Spinal cord (tissue), 10 donors: ENCODE measurements at places on chromosomes 1 and 21.

- no peak for DNase-seq
Observed at GRCh38 chr1:11078631-11079030, 18.8 kb upstream of the SRM start.

GRCh38 chr1:84988588-84988987 is 8.3 kb downstream of the MCOLN2 start:
- no peak for DNase-seq

GRCh38 chr1:156712626-156713025 is 7.2 kb upstream of the CRABP2 start:
- DNase-seq, result no peak

DNA sequence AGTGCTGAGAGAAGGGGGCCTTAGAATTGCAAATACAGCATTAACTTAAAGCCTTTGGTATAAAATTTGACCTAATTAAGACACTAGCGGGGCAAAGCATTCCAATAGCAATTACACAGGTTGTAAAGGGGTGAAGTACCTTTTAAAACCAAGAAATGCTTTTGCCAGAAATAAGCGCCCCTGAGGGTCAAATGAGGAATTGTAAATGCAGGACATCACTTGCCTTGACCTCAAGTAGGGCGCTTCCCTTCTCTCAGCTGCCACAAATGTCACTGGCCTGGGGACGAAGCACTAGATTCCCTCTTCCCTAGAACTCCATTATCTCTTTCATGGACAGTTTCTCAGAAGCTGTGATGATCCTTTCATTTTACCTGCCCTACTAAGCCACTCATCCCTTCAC is 48.3 kb downstream of the SEC16B start:
- DNase-seq, result no peak

- no peak for DNase-seq
Observed at GRCh38 chr1:103517380-103518047, 8.0 kb upstream of the RNPC3 start.

DNA sequence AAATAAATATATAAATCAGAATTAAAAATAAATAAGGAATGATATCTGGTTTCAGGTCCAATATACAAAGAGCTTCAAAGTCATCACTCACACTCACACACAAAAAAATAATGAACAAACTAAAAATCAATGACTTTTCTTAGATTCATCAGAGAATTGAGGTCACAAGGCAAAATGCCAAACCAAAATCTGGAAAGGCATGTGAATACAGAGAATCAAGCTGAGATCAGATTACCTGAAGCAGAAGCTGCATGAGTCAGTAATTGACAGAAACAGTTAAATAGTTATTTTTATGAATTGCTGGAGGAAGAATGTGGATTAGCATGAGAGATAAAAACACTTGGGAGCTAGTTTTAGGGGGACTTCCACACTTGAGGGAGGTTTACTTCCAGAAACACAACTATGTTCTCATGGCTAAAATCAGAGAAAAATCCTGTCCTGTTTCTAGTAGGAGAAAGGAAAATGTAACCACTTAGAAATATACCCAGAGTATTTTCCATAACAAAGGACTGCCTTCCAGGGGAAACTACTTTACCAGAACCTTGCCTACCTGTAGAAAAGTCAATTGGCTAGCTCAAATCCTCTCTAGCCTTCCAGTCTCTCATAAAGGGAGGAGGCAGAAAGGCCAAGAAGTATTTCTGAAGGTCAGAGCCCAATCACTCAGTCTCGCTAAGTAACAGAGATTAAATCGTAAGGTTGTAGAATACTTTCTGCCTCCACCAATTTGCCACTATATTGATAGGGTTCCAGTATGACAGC is 536.6 kb upstream of the NR5A2 start:
- DNase-seq, result no peak

DNA sequence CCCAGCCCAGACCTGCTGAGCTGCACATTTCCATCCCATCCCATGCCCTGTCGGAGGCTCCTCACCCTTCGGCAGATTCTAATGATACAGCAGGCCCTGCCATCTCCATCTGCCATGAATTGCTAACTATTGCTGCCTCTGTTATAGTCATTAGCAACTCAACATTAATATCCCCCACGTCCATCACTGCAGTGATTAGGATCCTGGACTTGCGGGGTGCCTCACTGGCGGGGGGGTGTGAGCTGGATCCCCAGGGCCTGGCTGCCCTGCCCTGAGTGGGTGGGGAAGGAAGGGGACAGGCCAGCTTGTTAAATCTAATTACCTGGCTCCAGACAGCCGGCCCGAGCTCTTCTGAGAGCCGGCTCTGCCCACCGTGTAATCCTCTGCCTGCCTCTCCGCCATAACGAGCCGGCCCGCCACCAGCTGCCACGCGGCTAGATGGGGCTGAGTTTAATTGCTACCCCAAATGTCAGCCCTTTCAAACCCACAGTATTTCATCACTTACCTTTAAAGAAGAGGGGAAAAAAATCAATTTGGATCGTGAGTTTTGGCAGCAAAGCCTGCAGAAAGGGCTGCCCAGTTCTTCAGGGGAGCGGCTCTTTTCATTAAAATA is 227.3 kb upstream of the CSF3R start:
- DNase-seq, result no peak

DNA sequence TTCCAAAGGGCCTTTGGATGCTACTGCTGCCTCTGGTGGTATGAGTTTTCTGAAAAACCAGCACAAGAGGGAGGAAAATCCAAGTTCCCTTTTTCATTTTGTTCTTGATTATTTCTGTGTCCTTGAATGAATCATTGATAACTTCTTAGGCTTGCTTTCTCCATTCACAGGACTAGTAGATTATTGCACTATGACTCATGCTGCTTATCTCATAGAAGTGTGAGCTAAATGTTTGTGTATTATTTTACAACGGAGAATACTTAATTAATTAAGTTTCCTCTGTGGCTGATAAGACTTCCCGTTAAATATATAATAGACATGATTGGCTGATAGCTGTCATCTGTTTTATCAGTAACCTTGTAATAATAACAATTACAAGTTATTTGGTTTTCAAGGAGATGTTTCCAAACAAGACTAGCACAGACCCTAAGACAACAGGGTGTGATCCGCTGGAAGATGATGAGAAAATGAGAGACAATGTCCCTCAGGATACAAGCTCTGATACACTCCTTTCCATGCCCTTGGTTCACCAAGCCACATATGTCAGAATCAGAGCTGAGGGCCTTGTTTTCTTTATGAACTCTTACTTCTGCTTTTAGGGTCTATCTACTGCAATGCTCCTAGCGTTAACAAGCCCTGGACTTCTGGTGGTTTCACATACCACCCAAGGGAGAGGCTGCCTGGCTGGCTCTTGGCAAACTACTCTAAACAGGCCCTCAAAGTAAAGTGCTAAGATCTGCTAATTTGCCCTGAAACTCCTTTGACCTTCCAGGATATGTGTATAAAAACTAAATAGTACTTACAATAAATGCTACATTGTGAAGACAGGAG is 1078.3 kb downstream of the TTLL7 start:
- no peak for DNase-seq

GRCh38 chr21:43211760-43212115 is 42.9 kb downstream of the CRYAA start:
- DNase-seq, result no peak

GRCh38 chr1:153520818-153521476 is 14.8 kb downstream of the S100A6 start:
- DNase-seq, result no peak

GRCh38 chr1:32709075-32709474 is 6.5 kb upstream of the SYNC start:
- no peak for DNase-seq

DNA sequence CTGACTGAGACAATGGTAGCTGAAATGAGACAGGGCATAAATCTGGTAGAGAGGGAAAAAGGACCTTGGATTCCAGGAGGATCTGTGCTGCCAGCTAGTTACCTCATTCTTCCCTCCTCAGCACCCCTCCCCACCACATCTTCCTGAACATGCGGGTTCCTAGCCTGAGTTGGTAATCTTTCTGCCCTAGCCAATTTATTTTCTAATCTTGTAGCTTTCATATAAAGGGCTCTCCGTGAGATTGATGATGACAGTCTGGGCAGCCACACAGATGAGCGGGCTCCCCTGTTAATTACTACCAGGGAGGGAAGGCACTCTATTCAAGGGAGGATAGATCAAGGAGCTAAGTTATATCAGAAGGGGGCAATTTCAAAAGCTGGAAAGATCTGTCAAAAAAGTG is 20.2 kb downstream of the ARHGEF11 start:
- DNase-seq, result no peak

DNA sequence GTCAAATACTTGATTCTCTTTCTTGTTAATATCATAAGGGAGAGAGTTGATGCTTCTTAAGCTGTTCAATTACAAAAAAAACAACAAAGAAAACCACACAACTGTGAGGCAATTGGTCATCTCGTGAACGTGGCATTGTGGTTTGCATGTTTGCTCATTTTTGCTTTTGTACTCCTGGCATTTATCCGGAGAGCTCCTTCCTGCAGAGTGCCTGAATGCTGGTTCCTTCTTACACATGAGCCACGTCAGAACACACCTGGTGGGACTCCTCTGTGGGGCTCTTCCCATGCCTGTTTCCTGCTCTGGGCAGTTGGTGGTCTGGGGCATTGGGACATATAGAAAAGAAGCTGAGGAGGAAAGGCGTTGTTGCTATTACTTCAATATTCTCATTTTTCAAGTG is 25.7 kb downstream of the KCNK1 start:
- no peak for DNase-seq

- DNase-seq, result peak; percentile 74
Observed at GRCh38 chr1:61056573-61057439, 25.6 kb upstream of the NFIA start.

DNA sequence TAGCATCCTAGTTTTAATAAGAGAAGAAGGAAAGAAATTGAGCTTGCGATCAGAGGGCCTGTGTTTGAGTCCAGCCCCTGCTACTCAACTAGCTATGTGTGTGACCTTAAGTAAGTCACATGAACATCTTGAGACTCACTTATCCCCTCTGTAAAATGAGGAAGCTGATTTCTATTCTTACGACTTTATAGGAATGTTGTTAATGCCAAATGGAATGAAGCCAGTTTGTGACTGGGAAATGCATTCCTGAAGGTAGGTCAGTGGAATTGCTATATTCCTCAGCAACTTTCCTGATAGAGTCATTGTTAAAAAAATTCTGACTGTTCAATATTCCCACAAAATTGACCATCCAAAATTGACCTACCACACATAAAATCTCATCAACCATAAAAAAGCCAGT is 14.9 kb downstream of the FASLG start:
- DNase-seq, result no peak

DNA sequence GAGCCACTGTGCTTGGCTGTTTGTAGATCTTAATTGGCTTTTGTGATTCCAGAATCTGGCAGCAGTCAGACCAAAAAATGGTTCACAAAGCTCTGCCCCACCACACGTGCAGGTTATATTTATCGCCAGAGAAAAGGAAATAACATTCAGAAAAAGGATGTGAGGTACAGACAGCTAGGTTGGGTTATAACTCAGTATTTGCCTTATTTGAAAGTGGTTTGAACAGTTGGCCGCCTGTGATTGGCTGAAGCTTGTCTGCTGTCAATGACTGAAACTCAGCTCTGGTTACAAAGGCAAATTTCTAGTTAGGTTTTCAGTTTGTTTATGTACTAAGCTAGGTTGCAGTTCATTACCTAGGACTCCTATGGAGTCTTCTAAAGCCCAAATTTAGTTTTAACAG is 9.6 kb downstream of the SH3BGR start:
- no peak for DNase-seq

DNA sequence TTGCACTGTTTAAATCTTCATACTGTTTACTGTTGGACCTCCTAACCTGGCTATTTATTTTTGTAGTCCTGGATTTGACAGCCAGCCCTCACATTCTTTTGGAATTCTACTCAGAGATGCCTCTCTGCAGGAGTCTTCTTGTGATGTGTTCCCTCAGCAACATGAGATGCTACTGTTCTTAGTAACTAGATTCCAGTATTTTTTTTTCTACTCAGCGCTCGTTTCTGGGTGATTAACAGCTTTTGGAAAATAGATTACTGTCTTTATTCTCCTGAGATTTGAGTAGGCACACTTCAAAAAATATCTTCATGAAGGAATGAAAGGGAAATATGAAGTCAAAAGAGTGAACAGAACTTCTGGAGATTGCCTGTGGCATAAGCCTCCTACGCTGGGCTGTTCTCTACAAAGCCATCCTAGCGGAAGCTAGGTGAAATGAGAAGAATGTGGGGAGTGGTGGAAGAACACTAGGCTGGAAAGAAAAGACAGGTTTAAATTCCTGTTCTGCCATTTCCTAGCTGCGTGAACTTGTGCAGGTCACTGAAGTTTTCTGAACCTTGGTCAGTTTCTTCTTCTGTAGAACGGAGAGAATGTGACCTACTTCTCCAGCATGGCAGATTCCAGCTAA is 75.9 kb downstream of the LRRC8C start:
- no peak for DNase-seq

DNA sequence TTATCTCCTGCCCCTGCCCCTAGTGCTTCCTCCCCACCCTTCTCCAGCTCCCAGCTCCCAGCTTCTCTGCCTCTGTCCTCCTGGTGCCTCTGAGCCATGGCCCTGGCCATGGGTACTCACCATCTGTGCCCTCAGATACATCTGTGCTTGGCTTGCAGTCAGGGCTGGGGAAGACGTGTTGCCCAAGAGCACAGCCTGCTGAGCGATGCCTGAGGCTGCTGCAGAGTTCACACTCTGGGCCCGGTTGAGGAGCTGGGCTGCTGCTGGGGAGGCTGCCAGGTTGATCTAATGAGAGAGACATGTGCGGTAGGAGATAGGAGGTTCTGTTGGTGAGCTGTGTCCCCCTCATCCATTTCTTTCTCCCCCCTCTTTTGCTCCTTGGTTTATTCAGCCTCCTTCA is 49.4 kb upstream of the A3GALT2 start:
- peak; percentile 61 for DNase-seq

GRCh38 chr1:178411756-178412399 is 84.9 kb downstream of the CLEC20A start:
- DNase-seq, result no peak

- DNase-seq, result no peak
Observed at GRCh38 chr1:222654849-222655248, 37.0 kb downstream of the MIA3 start.

DNA sequence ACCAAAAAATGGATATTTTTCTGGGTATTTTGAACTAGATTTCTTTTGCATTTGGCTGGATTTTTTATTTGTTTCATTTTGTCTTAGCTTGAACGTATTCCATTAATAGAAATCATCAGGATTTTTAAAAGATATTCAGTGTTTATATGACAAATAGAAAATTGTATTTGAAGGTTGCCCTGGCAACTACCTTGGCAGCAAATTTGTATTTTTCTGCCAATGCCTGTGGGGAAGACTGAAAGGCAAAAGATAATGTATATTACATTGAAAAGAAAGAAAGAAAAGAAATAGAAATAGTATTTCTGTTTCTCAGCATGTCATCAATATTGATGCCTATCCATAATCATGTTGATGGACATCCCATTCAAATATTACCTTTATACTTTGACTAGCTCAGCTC is 16.8 kb downstream of the VCAM1 start:
- no peak for DNase-seq

GRCh38 chr1:41006942-41007865 is 14.3 kb downstream of the SLFNL1 start:
- no peak for DNase-seq
